CD8-positive, alpha-beta T cell (primary cell): ENCODE measurements at places on chromosomes 6 and 20.

GRCh38 chr6:90730151-90730673, 143.3 kb upstream of the MAP3K7 start:
- DNase-seq, result no peak

DNA sequence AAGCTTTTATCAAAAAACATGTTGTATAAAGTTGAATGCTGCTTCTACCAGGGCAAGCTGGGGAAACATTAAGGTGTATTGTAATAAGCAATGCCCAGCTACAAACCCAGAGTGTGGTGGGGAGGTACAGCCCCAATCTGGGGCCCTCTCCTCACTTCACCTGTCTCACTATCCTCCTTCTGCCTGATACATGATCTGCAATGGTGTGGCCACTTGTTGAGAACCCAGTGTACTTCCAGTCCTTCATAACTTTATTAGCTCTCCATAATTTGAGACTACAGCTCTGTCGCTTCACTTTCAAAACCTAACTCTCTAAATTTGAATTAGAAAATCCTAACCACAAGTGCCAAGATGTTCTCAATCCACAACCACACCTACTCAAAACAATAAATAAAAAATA, 84.9 kb downstream of the EPB41L2 start:
- DNase-seq, result no peak

GRCh38 chr20:10854976-10855375, 181.2 kb upstream of the JAG1 start:
- no peak for DNase-seq

GRCh38 chr6:116398316-116399010, 27.7 kb downstream of the DSE start:
- no peak for DNase-seq

DNA sequence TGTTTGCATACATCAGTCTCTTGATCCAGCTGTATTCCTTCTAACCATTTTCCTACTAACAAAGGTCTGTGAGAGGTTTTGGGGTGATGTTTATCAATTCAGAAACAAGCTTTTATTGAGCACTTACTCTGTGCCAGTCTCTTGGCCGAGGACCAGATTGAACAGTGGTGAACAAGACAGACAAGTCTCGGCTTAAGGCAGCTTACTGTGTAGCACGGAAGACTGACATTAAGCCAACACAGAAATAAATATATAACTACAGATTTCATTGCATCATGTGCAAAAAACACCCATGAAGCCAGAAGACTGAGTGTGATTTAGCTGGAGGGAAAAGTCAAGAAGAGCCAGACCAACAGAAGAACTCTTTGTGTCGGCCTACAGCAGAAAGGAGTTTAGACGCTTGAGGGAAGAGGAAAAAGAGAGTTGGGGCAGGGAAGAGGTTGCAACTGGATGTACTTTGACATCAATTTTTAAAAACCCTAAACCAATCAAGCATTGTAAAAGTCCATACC, 549.6 kb upstream of the CITED2 start:
- DNase-seq, result no peak

DNA sequence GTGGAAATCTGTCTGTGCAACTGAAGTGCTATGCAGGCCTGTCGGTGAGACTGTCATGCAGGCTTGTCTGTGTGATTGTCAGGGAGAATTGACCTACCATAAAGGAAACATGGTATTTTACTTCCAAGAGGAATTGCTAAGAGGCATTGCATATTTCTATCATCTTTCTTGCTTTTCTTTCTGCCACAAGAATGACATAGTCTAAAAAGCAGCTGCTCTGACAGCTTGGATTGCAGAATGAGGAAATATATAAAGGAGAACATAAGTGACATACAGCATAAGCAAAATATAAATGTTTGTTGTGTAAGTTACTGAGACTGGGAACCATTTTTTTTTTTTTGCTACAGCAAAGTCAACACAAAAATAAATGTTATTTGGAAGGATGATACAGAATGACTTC, 105.1 kb downstream of the MANEA start:
- DNase-seq, result no peak

GRCh38 chr20:6012179-6012578, 41.7 kb downstream of the LRRN4 start:
- no peak for DNase-seq

DNA sequence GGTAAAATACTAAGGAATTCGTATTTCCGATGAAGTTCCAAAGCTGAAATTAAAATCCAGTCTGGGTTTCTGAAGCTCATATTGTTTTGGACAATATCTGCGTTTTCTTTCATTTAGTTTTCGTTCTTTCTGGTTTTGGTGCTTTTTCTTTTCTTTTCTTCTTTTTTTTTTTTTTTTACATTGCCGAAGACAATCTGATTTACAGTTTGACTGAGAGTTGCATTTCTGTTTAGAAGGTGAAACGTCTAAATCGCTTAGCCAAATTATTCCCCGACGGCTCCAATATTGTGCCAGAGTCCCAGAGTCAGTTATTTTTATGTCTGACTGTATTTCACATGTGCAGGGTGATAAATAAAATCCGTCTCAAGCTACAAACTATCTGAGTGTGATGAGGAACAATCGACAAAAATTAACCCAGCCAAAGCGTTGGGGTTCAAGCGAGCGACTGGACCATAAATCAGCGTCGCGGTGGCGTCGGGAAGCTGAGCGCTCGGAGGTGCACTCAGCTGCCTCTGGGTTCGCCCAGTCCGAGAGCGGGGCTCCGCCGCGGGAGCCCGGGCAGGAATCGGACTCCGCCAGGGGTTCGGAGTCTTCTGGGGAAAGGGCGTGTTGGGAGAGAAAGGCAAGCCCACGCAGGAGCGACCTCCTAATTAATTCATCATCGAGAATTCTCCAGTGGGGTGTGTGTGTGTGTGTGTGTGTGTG, 8.2 kb upstream of the TBX18 start:
- no peak for DNase-seq

DNA sequence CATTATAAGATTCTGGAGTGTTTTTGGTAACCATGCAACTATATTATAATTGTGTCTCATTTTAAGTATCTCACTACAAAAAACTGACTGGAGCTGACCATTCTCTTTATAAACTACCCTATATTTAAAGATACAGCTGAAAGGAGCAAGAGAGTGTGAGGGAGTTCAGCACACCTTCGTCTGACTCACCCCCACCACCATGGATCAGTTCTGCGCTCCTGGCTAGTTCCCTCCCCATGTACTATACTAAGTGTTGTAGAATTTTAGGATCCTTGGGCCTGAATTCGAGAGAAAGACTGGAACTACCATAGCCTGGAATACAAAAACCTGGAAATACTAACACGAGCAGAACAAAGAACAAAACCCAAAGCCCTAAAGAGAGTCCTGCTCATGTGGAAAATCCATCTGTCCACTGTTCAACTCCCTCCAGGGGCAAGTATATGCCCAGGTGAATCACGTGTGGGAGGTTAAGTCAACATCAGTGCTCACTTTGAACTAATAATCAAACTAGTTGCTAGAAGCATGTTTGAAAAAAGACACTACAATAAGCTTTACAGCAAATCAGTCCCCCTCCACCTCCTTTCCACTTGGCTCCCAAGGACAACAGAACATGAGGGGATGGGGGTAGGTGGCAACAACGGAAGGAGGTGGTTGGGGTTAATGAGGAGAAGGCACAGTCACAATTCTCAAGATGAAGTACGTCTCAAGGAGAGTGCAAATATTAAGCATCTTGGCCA, 46.8 kb downstream of the ELOVL5 start:
- no peak for DNase-seq

DNA sequence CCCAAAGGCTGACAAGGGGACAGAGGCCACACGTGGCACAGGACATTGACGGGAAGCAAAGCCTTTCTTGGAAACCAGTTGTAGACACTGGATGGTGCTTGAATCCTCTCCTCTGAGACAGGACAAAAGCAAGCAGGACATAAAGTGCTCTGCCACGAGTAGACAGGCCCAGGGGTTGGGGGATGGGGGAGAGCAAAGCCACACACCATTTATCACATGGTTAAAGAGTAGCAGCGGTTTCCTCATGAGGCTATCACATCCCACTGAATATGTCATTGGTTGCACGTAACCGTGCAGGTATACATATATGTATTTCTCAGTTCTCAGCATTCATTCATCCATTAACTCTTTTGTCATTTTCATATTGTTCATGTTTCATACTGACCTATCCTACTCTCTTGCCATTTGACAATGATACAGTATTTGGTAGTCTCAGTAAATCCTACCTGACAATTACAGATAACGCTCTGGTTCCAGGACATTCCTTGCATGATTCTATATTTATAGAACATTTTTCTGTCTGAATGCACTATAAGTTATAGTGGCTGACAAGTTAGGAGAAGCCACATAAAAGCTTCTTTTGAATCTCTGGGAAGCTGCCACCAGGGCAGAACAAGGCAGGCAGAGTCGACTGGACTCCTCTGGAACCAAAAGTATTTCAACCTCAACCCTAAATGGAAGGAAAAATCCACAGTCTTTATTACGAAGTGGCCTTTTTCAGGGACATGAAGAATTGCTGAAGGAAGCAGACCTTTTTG, 23.5 kb downstream of the METTL24 start:
- DNase-seq, result no peak

- DNase-seq, result no peak
Observed at GRCh38 chr20:63457737-63458136, 14.7 kb downstream of the KCNQ2 start.

GRCh38 chr20:5893621-5894020, 56.7 kb downstream of the TRMT6 start:
- DNase-seq, result no peak

- no peak for DNase-seq
Observed at GRCh38 chr6:39496456-39496855, 174.0 kb upstream of the KCNK16 start.

GRCh38 chr6:42742116-42742894, 3.6 kb downstream of the TBCC start:
- DNase-seq, result no peak

GRCh38 chr6:102902471-102902870, 1509.0 kb downstream of the GRIK2 start:
- no peak for DNase-seq

DNA sequence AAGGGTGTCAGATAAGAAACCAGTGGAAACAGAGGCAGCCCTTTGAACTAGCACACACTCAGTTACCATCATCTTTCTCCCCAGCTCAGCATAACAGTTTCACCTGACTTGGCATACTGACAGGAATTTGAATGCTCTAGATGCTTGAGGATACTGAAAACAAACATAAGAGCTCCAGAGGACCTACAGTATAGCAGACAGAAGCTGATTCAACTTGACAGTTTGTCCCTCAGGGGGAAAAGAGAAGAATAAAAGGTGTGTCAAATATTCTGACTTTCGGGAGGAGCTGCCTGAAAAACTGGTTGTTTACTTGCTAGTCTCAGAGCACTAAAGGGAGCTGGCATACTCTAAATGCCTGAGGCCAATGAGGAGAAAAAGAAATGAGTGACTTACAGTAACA, 35.1 kb downstream of the EYS start:
- no peak for DNase-seq

DNA sequence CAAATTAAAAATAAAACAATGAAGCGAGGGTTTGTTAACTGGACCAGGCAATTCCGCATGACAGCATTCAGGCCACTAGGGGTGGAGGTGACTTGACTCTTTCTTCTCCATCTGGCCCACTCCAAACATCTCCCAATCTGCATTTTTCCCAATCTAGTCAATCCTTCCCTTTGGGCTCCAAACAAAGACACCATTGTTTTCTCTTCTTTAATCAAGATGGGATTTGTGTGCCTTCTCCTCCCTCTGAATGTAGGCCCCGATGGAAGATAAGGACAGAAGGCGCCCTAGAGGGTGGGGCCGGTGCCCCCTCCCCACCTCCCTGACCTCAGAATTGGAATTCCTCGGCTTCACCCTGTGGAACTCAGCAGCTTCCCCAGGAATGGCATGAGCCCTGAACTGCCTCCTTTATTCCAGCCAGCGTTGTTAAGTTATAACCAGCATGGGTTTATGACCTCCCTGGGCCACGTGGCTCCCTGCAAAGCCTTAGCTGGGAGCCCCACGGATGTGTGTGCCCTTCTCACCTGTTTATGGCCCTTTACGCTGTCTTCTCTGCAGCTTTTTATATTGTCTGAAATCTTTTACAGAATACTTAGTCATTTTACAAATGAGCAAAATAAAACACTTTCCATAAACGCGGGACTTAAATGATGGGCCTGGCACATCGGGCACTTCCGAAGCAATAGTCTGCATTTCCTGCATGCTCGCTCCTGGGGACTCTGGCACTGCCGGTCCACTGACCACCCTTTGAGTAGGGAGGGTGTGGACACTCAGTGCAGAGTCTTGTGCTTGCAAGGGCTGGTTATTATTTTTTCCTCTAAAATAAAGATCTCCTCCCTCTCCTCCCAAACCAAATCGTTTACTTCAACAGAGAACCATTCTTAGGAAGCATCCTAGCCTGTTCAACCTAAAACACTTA, 24.5 kb downstream of the OVOL2 start:
- DNase-seq, result no peak
